Stimulated activated CD4-positive, alpha-beta T cell treated with anti-CD3 and anti-CD28 coated beads, Interleukin-15, amount 100 ng/mL, for 1 hour (primary cell): ENCODE measurements at places on chromosomes 2 and 18.

GRCh38 chr2:64942693-64943092, 46.5 kb upstream of the SLC1A4 start:
- DNase-seq, result no peak

GRCh38 chr2:233658610-233659009, 13.1 kb upstream of the UGT1A9 start:
- no peak for DNase-seq

- no peak for DNase-seq
These were observed 635.1 kb upstream of the SLC39A10 start for GRCh38 chr2:195021711-195022507.

- DNase-seq, result no peak
These were observed 83.6 kb downstream of the VRK2 start for GRCh38 chr2:58130238-58130637.

- no peak for DNase-seq
These were observed 56.5 kb downstream of the HPCAL1 start for GRCh38 chr2:10359246-10359645.

DNA sequence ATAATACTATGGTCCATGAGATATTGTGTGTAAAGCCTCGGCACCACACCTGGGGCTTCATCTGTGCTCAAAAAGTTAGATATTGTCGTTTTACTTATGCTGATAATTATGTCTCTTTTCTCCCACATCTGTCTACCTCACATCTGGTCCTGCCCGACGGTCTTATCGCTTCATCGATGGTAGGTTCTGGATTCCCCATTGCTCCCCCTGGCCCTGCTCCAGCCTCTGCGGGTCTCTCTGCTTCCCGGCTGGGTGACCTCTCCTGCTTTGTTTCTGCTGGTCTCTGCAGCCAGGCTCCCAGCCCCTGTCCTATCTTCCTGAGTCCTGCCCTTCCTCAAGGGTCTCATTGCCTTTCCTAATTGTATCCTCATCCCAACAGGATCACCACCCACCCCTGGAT, 294.2 kb downstream of the NDUFA10 start:
- DNase-seq, result no peak

DNA sequence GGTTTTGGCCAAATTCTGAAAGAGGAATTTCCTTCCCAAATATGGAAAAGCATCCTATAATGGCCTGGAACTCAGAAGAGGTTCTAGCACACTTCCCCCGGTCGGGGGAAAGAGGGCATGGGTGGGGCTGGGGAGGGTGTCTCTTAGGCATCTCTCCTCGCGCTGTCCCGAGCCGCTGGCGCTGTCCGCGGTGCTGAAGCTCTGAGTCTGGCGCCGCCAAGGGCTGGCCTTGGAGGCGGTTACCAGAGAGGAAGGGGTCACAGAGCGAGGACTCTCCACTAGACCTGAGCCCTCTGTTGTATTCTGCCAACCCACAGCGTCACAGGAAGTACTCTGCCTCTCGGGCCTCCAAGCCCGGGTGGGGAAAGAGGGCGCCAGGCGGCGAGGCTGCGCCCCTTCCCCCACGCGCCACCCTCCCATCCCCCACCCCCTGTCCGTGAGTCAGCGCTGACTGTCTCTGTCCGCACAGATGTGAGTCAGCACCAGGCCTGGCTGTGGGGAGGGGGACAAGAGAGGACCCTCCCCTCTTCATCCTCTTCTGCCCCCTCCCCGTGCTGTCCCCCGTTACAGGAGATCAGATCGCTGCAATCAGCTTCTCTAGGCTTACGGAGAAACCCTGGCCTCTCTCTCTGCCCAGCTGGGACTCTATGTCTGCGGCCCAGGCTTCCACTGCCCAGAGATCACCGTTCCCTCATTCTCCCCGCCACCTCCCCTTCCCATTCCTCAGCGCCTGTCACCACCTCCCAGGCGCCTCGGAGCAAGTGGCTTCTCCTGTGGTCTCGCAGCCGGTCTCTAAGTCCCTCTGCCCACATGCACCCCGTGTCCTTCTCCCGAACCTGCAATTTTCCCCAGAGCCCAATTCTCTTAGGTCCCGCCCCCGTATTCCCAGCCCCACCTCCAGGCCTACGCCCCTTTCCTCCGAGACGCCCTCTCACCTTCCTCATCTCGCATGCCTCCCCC, 779 bp downstream of the PTPRN start:
- peak; percentile 22 for DNase-seq

GRCh38 chr2:33509908-33510585, 33.6 kb downstream of the RASGRP3 start:
- no peak for DNase-seq

- DNase-seq, result no peak
These were observed at the start of gene IL1A for GRCh38 chr2:112784199-112785189. Gene IL1A, minus strand, starts transcription at chr2:112784493. Its CDS starts 723 bp downstream, at chr2:112783770.

- DNase-seq, result no peak
These were observed 20.2 kb downstream of the INPP4A start for GRCh38 chr2:98464772-98465310.

GRCh38 chr2:36329746-36330472, 25.7 kb upstream of the CRIM1 start:
- no peak for DNase-seq

DNA sequence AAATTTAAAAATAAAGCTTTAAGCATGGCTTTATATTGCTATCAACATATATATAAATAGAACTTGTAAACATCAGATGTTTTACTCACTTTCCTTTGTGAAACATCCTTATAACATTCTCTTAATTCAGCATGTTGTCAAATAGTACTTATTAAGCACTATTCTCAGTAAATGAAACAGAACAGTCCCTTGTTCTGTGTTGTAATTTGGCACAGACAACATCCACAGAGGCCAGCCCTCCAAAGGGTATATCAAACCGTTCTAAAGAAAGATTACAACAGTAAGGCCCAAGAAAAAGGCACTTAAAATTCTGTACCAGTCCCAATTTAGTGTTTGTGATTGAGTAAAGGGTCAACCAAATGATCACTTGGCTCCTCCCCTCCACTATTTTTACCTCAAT, 46.0 kb downstream of the GAREM1 start:
- no peak for DNase-seq

- DNase-seq, result no peak
These were observed 7.2 kb downstream of the HADHB start for GRCh38 chr2:26251893-26252292.

GRCh38 chr2:203878063-203878462, 10.5 kb downstream of the CTLA4 start:
- no peak for DNase-seq

DNA sequence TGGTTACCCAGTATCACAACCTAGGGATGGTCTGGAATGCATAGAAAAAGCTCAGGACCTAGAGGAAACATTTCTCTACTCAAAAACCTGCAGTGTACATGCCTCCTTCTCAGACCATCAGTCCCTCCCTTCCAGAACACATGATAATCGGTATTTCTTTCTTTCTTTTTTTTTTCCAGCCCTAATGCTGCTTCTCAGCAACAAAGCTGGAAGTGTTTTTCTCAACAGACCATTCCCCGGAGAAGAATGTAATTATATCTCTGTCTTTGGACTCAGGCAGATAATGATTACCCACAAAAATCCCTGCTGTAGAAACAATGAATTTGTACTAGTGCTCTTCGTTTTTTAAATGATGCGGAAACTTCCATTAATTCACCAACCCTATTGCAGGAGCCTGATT, 44.1 kb upstream of the NDUFV2 start:
- DNase-seq, result no peak

DNA sequence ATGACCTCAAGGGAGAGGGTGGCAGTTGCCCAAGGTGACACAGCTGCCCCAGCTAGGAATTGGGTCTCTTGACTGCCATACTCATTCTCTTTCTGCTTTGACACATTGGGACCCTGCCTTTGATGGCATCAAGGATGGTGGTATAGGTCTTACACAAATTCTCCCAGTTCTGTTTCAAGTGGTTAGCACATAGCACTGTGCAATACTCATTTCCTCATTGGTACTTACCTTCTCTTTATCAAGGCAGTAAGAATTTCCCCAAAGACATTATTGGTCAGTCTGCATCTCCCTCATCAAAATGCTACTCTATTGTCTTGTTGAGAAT, 35.9 kb upstream of the CCDC93 start:
- DNase-seq, result no peak

DNA sequence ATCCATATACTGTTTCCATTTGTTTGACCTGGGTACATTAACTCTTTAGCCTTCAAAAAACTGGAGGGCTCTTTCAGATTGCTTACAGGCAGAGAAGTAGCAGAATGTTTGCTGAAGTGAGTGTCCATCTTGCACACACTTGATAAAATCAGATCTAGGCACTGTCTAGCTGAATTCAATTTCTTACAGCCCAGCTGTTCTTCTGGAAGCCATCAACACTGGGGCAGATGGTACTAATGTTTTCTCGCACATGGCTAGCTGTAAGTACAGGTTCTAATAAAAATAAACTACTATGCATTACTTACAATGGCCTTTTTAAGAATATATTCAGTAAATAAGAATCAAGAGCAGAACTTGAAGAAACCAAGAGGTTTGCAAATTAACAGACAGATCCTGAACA, 175.9 kb downstream of the NBAS start:
- no peak for DNase-seq

DNA sequence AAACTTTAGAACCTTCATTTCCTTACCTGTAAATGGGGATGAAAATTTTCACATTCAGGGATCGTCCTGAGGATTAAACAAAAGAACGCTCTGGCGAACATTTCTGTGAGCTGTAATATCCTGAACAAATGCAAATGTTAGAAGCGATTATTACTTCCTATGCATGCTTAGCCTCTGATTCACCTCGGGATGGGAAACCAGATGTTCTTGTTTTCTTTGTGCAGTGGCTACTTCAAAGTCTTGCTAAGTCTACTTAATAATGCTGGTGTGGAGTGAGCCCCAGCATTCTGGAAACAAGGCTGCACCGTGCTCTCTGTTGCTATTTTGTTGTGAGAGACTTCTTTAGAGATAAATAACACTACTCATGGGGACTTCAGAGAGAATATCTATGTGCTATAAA, 119.1 kb upstream of the PELI1 start:
- DNase-seq, result no peak

DNA sequence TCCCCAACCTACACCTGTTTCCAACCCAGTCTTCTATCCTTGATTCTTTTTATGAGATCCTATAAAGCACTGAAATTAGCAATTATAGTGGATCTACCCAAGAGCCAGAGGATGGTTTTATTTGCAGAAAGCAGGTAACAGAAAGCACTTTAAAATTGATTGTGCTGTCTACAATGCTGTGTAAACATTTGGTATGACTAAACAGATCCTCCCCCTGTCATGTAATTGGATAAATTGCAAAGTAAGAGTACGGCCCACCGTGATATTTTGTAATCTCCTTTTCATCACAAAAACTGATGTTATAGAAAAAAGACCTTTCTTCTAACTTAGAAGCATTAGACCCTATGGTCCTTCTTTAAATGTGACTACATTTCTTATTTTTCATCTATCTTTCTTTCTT, 11.3 kb upstream of the PPP3R1 start:
- no peak for DNase-seq

- no peak for DNase-seq
These were observed 1.7 kb downstream of the MAP2 start for GRCh38 chr2:209425471-209426071.

DNA sequence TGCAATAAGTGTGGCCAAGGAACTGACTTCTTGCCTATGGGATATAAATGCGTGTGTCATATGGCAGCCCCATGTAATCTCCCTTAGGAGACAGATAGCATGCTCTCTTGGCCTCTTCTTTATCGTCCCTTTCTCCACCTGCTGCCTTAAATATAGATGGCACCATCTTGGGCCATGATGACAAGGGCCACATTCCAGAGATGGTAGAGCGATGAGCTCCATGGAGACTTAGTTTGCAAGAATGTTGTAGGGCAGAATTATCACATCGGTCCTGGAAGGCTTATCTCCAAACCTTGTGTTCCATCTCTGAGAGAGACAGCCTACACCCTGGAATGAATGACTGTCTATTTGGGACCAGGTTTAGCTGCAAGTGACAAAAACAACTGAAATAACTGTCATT, 536.7 kb downstream of the TNS1 start:
- no peak for DNase-seq

DNA sequence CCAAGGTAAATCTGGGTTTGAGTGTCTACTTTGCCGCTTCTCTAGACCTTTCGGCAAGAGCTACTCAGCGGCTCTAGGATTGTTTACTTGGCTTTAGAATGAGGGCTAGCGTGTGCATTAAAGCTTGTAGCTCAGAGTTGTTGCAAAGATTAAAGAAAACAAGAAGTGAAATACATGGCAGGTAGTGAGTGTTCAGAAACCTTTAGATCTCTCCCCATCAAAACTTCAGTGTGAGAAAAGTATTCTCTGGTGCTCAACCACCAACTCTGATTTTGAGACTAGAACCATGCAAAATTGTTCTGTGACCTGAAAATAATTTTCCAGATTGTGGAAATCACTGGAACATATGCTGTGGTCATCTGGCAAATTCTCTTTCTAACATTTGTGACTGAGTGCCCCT, 512.0 kb downstream of the CMPK2 start:
- DNase-seq, result no peak

- no peak for DNase-seq
These were observed 59.4 kb upstream of the RPE start for GRCh38 chr2:209942936-209943605.

- no peak for DNase-seq
These were observed 207.7 kb downstream of the ZBTB7C start for GRCh38 chr18:48201337-48202005.

GRCh38 chr2:180360283-180360618, 353.2 kb upstream of the CWC22 start:
- DNase-seq, result no peak

GRCh38 chr18:47490882-47491281, 239.4 kb upstream of the SKOR2 start:
- no peak for DNase-seq

GRCh38 chr2:144014103-144014502, 505.8 kb downstream of the ZEB2 start:
- DNase-seq, result no peak

DNA sequence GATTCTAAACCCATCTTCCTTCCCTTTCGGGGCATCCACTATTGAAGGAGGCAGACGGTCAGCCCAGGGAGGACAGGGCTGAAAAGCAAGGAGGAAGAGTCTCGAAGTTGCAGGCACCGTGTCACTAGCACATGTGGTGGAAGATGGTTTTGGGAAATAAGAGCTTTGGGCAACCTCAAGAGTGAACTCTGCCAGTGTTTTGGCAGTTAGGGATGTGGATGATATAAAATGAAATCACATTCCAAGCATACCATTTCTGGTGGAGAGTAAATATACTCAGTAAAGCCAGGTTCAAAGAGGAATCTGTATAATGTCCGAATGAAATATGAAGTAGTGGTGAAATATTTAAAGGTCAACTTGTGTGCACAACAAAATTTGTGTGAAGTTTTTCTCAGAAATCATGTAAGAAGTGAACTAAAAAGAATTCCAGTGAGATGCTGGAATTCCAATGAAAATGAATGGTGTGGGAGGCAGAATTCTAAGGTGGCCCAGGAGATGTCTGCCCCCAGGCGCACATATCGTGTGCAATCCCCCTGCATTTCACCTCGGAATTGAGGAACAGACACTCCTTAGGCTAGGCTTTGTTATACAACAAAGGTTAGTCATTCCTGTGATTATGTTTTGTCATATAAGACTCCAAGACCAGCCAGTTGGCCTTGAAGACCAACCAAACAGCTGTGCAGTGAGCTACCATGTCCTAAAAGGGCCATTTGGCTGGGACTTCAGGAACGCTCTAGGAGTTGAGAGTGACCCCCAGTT, 147.1 kb downstream of the SH3BP4 start:
- DNase-seq, result no peak

GRCh38 chr2:26011990-26012856, 21.7 kb upstream of the RAB10 start:
- DNase-seq, result no peak

GRCh38 chr2:99863903-99864270, 278.5 kb downstream of the AFF3 start:
- no peak for DNase-seq
